Renal pelvis (tissue), 12 donors: ENCODE measurements at places on chromosomes 5 and 9.
A peak's percentile ranks its signal among the peaks of the same experiment; 100 is the strongest.

- DNase-seq, result no peak
These were observed 379.3 kb downstream of the PLK2 start for GRCh38 chr5:58080573-58080972.

- no peak for DNase-seq
These were observed 23.1 kb upstream of the AKNA start for GRCh38 chr9:114410910-114411309.

GRCh38 chr5:173333925-173334661 is 5.9 kb upstream of the STC2 start:
- DNase-seq, result no peak

- no peak for DNase-seq
These were observed 144.3 kb downstream of the GIN1 start for GRCh38 chr5:102975457-102976182.

DNA sequence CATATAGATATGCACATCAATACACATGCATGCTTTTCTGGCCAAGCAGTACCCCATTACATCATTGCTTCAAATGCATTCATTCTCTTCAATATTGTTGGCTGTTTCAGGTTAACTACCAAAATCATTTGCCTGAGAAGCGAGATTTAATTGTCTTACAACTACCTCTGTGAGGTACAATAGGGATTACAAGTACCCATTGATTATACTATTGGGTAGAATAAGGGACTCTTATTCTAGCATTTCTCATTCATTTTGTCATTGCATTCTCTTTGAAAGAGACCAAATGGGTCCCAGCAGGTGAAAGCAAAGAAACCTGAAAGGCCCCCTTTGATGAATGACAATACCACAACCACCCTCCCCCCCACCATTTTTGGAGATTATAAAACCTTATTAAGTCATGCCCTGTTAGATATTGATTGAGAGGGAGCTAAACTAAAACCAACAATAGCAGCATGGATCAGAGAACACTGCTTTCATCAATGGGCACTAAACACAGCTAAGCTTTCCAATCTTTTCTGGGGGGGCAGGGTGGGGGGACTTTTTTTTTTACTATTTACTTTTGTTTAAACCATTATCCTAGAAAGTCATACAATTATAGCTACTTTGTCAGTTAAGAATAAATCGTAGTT is 375.0 kb upstream of the CCNH start:
- DNase-seq, result no peak

DNA sequence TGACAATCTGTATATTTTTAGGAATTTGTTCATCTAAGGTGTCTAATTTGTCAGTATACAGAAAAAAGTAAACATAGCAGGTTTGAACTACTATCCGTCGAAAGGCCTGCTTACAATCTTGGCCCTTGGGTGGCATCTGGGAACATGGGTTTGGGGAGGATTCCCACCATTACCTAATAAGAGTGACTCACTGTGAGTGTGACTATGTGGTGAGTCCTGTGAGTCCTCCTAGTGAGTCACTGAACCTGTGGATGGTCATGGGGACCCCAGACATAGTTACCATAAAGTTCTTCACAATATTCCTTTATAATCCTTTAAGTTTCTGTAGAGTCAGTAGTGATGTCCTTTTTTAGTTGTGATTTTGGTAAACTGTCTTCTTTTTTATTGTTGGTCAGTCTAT is 37.0 kb downstream of the RNF130 start:
- no peak for DNase-seq

DNA sequence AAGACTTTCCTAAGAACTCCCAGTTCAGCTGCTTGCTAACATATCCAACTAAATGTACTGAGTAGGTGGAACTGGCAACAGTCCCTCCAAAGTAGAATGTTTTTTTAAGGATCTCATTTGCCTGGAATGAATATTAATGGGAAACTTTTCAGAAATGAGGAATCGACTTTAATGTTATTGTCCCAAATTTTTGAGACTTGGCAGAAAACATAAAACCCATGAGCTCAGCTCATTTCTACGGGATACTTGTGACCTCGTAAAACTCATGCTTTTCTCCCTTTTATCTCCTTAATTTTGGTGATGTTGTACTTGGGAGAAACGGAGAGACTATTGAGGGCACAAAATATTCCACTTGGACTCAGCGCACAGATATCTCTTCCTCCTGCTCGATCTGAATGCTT is 296.8 kb downstream of the EBF1 start:
- no peak for DNase-seq

GRCh38 chr5:117455236-117456233 is 880.9 kb upstream of the SEMA6A start:
- DNase-seq, result no peak

GRCh38 chr9:129235931-129236331 is 57.9 kb upstream of the IER5L start:
- DNase-seq, result no peak

DNA sequence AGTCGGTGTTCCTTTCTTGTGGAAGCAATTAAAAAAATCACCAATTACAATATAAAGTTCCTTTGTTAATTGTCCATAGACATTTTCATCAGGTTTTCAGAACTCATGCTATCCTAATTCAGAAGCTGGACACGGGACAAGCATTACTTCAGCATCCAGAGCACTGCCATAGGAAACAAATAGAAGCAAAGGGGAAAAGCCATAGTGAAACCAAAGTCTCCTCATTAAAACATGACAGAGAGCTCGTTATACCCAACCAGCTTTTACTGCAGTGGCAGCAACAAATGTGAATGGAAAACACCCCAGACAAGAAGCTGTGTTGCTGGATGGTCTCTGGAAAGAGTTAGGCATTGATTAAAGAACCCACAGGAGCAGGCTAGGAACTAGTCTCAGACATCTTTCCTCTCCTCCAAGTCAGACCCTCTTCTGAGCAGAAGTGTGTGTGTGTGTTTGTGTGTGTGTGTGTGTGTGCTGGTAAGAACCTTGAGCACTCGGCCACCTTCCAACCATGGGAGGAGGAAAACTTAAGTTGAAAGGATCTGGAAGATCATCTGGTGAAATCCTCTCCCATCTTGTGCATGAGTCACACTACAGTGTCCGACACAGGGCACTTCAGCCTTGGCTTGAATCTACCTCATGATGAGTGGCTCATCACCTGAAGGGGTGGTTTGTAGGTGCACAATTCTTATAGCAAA is 162.6 kb upstream of the ADAMTS16 start:
- DNase-seq, result no peak

DNA sequence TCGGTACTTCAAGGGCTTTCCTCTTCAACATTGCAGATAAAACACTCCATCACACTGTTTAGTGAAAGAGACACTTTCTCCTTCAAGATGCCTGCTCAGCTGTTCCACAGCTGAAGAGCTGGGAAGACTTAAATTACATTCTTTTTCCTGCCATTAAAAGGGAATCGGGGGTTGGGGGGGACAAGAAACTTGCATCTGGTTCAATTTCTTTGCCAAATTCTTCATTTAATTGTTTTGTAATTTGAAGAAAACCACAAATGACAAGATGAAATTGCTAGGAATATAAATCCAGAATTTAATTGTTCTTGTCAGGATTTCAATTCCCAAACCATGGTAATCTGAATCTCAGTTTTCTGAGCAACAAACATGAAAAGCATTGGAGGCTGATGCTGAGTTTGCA is 478.3 kb downstream of the EBF1 start:
- peak; percentile 38 for DNase-seq
